T-helper 2 cell (primary cell): ENCODE measurements at places on chromosomes 13 and 19.

- no peak for DNase-seq
Observed at GRCh38 chr13:112213467-112214255, 146.7 kb downstream of the SOX1 start.

DNA sequence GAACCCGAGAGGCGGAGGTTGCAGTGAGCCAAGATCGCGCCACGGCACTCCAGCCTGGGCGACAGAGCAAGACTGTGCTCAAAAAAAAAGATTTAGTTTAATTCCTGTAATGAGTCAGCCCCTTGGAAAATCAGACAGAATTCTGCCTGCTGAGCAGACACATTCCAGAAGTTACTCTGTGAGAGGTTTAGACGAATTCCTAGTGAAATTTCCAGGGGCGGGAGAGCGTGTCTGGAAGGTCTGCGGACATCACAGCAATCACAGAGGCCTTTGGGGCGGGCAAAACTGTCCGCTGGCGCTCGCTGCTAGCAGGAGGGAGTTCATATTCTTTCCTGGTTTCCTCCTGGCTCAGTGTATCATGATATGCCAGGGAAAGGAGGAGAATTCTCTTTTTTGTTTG is 17.5 kb downstream of the MISP start:
- no peak for DNase-seq

- DNase-seq = peak; percentile 80
Observed at GRCh38 chr19:41427647-41428480, 690 bp upstream of the B3GNT8 start.

DNA sequence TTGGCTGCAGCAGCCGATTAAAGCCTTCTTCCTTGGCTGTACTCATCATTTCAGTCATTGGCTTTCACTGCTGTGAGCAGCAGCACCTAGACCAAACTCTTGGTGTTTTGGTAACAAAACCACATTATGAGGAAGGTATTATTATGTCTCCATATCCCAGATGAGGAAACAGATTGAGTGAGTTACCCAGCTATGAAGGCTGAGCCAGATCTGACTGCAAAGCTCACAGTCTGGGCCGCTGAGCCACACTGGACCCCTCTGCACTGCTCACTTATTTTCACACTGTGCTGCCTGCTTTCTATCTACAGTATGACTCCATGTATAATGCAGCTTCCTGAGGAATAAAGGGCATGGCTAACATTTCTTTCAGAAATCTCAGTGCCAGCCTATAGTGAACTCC is 24.5 kb downstream of the CRYL1 start:
- DNase-seq = no peak

- DNase-seq = no peak
Observed at GRCh38 chr13:29840585-29840984, 9.8 kb downstream of the UBL3 start.
